GM20000 (cell line): ENCODE measurements at places on chromosomes 2 and 18.

- DNase-seq = peak; percentile 58
Observed at GRCh38 chr2:170822290-170823087, 5.8 kb downstream of the GAD1 start.

GRCh38 chr18:25075331-25075730 is 276.6 kb downstream of the ZNF521 start:
- DNase-seq = no peak

DNA sequence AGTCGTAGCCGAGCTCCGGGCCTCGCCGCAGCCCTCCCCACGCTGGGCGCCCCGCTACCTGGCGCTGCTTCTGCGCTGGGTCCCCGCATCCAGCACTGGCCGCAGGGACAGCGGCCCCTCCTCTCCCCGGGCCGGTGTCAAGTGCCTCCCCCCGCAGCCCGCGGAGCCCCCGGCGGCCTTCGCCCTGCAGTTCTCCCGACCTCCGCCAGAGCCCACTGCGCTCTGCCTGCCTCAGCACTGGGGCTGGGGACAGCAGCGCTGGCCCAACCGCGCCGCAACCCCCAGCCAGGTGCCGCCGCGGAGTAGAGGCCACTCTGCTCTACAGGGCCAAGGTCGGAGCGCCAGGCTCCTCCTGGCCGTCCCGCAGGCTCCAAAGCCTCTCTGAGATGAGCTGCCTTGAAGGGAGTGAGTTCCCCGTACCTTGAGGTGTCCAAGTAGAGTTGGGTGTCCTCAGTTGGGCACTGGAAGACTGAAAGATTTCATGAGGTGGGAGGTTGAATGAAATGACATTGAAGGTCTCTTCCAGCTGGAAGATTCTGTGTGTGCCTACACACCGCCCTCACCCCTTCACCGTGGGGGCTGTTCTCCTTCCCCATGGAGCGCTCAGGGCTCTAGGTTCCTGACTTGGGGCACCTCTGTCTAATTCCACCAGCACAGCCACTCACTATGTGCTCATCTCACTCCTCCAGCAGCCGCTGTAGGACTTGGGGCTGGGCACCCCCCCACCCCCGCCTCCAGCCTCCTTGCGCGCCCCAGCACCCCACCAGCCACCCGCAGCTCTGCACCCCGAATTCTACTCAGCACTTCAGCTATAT is 854 bp upstream of the DNMT3A start:
- DNase-seq = peak; percentile 95

DNA sequence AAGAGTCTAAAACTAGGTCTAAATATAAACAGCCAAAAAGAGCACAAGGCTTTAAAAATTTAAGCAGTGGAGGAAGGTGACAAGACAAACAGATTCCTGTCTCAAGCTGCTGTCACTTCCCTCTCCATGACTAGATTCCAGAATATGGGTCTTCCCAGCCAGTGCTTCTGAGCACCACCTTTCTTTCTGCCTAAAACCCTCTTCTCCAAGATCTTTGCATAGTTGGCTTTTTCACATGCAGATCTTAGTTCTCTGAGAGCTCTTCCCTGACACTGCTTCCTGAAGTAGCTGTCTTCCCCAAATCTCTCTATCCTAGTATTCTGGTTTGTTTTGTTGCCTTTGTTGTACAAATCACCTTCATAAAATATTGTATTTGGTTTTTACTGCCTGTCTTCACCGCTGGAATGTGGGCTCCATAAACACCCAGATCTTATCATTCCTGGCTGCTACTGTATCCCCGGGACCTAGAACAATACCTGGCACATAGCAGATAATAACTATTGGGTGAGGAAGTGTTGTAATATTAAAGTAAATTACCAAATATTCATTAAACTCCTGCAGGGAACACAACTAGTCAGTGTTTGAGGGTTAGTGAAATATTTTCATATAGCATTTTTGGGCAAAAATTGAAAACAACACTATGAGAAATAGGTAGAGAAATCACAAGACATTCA is 150.2 kb downstream of the CCDC85A start:
- DNase-seq = no peak

DNA sequence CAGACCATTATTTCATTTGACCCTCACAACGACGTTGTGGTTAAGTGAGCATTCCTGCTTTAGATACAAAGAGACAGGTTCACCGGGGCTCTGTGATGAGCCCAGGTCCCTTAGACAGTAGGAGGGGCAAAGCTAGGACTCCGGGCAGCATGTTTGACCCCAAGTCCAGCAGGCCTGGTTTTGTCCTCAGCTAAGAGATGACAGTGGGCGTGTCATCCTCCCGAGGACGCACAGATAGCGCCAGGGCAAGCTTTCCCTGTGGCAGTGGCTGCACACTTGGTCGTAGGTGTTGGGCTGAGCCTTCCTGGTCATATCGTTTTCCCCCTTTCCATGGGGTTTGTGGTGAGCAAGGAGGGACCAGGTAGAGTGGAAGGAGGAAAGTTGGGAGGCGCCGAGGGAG is 76.3 kb downstream of the MTCL1 start:
- DNase-seq = no peak

GRCh38 chr2:14702258-14702657 is 69.7 kb downstream of the LRATD1 start:
- DNase-seq = no peak

DNA sequence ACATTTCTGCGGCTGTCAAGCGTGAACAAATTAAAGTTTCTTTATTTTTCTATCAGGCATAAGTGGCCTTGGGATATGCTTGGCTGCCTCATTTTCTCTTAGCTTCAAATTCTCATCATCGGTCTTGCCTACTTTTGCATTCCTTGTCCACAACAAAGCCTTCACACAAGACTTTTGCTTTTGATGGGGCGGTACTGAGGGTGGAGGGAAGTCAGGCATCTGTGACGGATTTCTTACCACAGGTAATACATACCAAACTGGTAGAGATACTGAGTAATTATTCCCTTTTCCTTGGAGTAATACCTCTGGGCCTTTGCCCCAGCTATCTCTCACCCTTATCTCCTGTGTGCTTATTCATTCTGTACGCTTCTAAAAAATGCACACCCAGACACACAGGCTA is 468.3 kb upstream of the RGPD4 start:
- no peak for DNase-seq
